Fibroblast of skin of right quadriceps (primary cell): ENCODE measurements at places on chromosomes 11 and 22.

DNA sequence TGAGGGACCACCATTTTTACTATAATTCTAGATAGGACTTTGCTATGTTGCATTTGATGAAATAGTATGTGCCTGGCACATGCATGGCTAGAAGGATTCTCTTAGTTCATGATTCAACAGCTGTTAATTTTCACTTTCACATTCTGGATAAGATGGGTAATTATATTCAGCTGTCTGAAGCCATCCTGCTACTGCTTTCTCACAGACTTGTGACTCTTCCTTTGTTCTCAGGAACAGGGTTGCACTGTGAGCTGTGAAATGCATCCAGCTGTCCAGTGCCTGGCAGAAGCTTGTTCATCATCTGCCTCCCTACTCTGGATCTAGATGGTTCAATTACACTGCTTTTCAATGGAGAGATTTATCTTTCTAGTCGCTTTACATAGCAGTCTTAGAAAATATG, 610.1 kb upstream of the ANO5 start:
- DNase-seq: no peak

DNA sequence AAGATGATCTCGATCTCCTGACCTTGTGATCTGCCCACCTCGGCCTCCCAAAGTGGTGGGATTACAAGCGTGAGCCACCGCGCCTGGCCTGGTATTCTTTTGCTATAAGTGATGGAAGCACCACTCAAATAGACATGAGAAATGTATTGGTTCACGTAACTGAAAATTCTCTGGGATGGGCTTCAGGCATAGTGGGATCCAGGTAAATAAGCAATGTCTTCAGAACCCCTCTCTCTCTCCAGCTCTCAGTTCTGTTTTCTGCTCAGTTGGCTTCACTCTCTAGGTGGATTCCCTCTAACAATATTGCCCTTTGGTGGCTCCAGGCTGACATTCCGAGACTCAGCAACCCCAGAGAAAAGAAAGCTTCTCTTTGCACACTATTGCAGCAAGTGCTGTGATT, 889 bp upstream of the LHFPL7 start:
- DNase-seq: no peak

DNA sequence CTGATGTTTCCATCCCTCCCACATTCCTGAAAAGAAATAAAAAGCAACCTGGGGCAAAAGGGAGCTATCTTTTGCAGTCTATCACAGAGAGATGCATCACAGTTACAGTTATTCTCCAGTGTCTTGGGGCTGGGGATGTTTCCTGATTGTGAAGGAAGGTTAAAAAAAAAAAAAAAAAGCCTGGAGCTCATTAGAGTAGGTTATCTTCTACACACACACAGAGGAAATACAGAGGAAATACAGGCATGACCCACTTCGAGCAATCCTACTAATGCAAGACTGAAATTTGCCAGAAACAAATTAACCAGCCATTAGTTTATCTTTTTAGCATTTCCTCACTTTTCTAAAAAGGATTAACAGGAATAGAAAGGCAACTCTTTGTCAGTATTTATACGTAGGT, 89.4 kb upstream of the CLMP start:
- no peak for DNase-seq

DNA sequence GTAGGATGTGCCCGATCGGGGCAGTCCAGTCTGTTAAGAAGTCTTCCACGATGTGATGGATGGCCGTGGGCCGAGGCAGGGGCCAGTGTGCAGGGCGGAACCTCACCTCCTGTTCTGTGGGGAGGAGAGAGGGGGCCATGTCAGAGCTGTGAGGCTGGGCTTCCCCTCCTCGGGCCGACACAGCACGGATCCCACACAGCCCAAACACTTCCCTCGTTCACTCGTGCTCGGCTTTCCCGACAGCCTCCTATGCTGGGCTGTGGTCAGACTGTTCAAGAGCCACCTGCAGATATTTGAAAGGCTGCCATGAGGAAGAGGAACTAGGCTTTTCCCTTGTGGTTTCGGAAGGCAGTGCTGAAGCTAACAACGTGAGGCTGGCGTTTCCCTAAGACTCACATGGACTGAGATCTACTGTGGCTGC, 12.3 kb upstream of the TXN2 start:
- no peak for DNase-seq

- no peak for DNase-seq
Observed at GRCh38 chr11:106464728-106465127, 387.3 kb downstream of the AASDHPPT start.

DNA sequence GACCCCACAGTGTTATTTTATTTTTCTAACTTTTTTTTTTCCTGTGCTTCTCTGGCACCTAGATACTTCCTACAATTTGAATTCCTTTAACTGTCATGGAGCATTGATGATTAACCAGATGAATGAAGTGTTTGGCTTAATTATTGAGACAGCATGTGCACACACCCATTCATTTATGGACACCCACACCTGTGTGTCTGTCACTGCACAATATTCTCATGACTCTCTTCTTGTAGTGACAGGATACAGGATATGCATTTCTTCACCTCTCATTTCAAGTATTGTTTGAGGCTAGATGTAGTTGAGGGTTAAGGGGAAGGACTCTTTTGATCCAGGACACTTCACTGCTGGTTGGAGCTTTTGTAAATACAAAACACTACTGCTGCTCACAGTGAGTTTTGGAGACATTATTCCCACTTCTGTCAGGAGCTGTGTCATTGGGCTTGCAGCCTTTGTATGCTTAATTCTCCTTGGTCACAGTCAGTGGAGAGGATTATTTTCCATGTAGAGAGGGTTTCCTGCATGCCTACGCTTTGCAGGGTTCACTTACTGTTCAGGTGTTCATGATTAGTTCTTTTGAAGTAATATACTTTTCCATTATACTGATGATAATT, 33.5 kb downstream of the SPECC1L start:
- DNase-seq: no peak

GRCh38 chr22:22179858-22180257, 64.7 kb upstream of the VPREB1 start:
- no peak for DNase-seq
